ENCODE measurements at places on chromosomes 11 and 22.

GRCh38 chr11:2528301-2529050, 83.7 kb downstream of the KCNQ1 start:
- no peak for DNase-seq

GRCh38 chr11:117095284-117096161, 2.7 kb downstream of the SIK3 start:
- DNase-seq: no peak

- no peak for DNase-seq
Measured at GRCh38 chr11:102220728-102221467, 96.4 kb upstream of the BIRC3 start.

GRCh38 chr11:3920148-3920852, 64.8 kb downstream of the STIM1 start:
- peak; percentile 65 for DNase-seq

DNA sequence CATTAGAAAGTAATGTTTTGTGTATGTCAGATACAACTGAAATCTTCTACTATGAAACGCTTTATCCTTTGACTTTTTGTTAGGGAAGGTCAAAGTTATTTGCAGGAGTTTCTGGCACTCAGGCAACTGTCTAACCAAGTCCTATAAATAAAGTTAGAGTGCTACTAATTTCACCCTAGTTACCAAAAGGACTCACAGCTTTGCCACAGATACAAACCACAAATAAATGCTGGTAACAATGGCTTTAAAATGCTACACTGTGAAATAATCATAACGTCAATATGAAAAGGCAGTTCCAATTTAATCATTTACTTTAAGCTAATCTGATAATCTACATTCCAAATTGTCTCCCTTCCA, 124.3 kb downstream of the RBFOX2 start:
- DNase-seq: no peak

DNA sequence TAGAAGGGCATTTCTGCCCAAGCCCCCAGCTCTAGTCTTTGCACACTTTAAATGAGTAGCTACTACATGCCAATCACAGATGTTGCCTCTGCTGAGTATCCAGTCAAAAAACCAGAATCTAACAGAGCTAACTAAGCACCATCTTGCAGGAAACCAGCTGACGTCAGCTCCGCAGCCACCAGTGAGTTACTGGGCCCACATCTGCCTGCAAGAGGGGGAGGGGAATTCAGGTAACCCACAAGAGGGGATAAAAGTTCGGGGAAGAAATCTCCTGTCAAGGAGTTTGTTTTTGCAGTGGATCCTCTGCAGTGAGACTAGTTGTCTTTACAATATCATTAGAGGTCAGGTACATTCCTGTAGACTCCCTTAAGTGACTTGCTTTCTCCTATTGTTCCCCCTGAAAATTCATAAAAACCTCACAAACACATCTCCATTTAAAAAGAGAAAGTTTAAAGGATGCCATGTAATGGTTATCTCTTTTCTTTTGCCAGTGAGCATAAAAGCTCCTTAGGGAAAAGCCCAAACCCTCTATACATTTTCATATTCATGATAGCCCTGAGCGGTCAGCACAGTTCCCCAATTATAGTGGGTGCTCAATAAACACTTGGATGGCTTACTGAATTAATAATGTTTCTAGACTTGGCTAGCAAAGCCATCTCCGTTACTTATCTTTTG, 9.3 kb downstream of the CD44 start:
- DNase-seq: no peak

DNA sequence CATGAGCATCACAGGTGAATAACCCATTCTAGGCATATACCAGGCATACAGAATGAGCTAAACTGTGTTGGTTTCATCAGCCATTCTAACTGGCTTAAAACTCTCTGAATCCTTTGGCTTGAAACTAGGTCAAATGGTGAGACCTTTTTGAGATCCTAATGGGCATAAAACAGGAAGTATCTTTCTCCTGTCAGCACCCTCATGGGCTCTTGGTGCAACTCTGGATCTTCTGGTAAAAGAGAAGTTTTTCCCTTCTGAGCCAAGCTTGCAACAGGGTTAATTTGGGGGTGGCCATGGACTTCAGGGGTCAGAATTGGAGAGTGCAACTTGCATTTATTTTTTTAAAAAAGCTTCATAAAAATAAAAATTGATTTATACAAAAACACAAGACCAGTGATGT, 67.9 kb upstream of the GRAMD1B start:
- DNase-seq: no peak

GRCh38 chr11:56909080-56909479, 79.6 kb upstream of the OR5AK2 start:
- no peak for DNase-seq

- DNase-seq: no peak
Measured at GRCh38 chr11:11450744-11451362, 97.8 kb upstream of the CSNK2A3 start.

GRCh38 chr11:29125606-29126005, 891.2 kb downstream of the KCNA4 start:
- no peak for DNase-seq

GRCh38 chr11:19409307-19409706, 168.6 kb upstream of the E2F8 start:
- DNase-seq: no peak

DNA sequence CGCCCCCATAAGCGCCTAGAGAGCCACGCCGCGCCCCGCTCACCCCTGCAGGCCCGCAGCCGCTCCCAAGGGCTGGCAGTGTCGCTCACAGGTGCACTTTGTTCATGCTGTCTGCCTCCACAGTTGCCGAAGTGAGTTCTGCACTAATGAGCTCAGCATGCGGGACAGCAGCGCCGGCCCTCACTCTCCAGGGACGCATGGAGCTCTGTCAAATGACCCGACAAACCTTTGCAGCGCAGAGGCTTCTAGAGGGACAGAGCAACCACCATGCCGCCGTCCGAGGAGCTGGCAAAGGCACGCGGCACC, 170.7 kb downstream of the OPCML start:
- no peak for DNase-seq

GRCh38 chr11:58867556-58867955, 23.1 kb upstream of the GLYATL2 start:
- DNase-seq: no peak

GRCh38 chr11:34302046-34302921, 55.5 kb downstream of the ABTB2 start:
- no peak for DNase-seq

DNA sequence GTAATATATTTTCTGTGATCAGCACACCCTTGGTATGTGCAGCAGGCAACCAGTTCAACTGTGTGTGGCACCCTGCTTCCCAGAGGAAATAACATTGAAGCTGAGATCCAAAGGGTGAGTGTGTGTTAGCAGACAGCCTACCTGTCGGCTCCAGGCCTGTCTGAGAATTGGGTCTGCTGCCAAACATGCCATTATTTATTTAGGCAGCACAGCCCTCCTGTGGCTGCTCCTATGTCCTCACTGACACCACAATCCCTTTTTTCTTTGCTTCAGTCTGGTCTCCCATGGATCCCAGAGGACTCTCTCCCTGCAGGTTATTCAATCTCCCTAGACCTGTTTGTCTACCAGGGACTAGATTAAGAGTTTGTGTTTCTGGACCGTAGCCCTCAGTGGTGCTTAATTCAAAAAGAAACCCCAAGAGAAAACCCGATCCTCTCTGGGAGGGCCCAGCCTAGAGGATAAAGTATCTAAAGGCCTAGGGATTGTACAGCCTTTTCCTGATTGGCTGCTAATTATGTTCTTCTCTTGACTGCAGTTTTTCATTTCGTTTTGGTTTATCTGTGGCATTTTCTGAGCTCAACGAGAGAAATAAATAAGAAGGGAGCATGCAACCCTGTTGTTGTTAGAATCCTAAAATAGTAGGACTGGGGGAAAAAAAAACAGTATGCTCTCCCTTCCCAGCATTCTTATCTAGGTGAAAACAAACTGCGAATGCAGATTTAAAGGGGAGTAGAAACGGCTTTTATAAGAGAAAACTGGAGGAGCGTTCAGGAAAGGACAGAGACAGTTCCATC, 24.1 kb downstream of the KCNE3 start:
- DNase-seq: no peak

- no peak for DNase-seq
Measured at GRCh38 chr11:112771851-112772250, 189.4 kb upstream of the NCAM1 start.

- DNase-seq: no peak
Measured at GRCh38 chr22:23140385-23140784, 1.4 kb downstream of the RSPH14 start.

DNA sequence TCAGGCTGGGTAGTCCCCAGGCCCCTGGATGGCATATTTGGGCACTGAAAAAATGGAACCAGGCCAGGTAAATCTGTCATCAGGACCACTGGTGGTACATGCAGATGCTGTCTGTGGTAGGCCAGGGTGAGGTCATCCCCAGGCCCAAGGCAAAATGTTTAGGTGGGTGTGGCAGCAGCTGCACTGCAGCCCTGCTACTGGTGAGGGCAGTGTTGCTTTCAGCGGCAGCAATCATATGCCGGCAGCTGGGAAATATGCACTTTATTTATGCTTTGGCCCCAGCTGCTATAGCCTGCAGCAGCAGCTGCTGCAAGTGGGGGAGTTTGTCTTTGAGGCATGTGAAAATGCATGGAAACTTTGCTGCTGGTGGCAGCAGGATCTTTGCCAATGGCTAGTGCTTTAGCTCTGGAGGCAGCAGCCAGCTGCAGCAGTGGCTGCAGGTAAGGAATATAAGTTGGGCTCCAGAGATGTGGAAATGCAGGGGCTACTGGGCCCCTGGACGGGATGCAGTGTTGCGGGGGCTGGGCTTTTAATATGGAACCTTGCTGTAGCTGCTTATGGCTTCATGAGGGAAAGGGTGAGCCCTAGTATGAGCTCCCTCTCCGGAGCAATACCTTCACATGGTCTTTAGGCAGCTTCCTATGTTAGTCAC, 365.7 kb upstream of the CADM1 start:
- DNase-seq: no peak

- DNase-seq: no peak
Measured at GRCh38 chr11:68050371-68050841, 11.6 kb downstream of the TCIRG1 start.

- no peak for DNase-seq
Measured at GRCh38 chr11:111162305-111162704, 83.2 kb upstream of the POU2AF2 start.

DNA sequence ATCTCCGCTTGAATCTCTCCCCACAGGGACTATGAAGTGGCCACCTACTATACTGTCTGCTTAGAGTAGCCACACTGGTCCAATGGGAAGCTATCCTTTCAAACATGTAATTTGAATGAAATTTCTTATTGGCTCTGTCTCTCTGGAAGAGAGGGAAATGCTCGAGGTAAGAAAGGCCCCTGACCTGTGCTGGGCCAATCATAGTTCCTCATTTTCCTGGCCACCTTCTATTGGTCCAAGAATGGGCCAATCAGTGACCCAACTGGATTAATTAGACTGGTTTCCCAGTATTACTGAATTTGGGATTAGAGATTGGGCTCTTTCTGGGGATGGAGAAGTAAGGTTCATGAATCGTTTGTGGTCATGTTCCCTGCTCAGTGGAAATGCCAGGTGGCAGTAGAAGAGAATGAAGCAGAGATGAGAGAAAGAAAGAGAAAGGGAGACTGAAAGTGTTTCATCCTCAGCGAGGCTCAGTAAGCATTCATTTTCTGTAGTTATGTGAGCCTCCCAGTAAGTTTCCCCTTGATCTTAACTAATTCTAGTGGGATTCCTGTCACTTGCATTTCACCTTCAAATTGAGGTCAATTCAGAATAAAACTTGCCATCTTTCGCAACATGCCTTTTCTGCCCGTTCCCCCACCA, 8.4 kb upstream of the MMP20 start:
- DNase-seq: no peak

DNA sequence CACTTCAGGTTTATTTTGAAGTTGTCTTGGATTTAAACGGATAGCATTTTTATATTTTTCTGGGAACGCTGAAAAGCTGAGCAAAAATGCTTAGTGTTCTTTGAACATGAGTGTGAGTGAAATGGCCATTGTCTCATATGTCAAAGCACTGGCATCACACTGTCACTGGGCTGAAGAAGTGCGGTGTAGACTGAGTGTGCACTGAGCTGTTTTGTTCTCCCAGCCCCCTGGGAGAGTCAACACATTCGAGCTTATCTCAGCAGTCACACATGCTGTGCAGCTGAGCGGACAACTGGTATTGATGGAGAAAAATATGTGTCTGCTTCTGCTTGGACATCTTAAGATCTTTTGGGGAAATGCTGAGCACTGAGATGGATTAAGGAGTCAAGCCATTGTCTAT, 90.8 kb downstream of the TECTA start:
- DNase-seq: no peak

DNA sequence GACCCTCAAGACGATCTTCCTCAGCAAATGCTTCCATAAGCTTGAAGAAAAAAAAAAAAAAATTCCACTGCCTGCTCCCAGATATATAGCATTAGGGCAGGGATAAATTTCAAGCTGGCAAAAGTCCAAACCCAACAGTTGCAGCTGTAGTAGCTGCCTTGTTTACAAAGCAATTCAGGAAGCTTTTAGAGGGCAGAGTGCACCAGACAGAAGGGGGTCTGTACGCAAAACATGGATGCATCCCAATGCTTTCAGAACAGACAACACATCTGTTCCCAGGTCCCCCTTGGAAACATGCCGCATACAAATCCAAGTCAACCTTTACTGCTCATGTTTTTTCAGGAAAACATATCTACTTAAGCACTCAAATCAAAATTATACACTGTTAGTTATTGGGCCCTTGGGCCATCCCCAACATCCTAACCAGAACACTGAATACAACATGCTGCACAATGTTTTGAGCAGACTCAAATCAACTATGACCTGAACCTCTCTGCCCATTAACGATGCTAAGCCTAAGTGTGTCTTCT, 94.5 kb downstream of the CADM1 start:
- DNase-seq: no peak

DNA sequence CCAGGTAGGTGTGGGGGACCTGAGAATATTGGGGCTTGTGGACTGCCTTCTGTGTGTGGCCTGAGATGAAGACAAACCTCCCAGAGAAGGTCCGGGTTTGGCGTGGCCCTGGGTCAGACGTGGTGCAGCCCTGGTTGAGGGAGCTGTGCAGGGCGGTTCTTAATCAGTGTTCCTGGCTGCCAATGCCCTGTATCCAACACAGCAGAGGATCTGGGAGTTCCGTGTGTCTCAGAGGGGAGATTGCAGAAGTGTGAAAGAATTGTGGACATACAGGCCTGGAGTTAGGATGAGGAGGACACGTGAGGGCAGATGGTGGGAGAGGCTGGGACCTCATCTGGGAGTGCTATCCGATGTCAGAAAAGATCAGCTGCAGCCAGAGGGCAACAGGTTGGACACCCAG, 102.0 kb upstream of the NECTIN1 start:
- no peak for DNase-seq

GRCh38 chr22:25069758-25070481, 117.4 kb downstream of the KIAA1671 start:
- no peak for DNase-seq

GRCh38 chr11:39462506-39462905, 1996.9 kb downstream of the LRRC4C start:
- DNase-seq: no peak

GRCh38 chr22:47295226-47295901, 532.9 kb downstream of the TBC1D22A start:
- no peak for DNase-seq

GRCh38 chr11:12981676-12982522, 27.2 kb upstream of the RASSF10 start:
- no peak for DNase-seq

Data from activated CD8-positive, alpha-beta memory T cell treated with anti-CD3 and anti-CD28 coated beads for 4 hours (primary cell).